ENCODE measurements at places on chromosomes 1 and 21. TPM values are rescaled to one million over a fixed set of nuclear protein-coding genes. Genes with fewer than 3 reads are reported as not detected.

Gene APCS
- polyA plus RNA-seq, result 1.5 TPM

Gene GBP4
- 11.0 TPM for polyA plus RNA-seq

Gene TSPAN2
- 14.6 TPM for polyA plus RNA-seq

Gene TAS1R3
- polyA plus RNA-seq, result 0.15 TPM

Gene BRINP2
- polyA plus RNA-seq, result not detected

Gene SLC44A5
- 5.0 TPM for polyA plus RNA-seq

GRCh38 chr1:209850342-209850979 is 22.7 kb downstream of the UTP25 start:
- peak; percentile 39 for DNase-seq
- peaks cover 3% of the 10 kb centered on the region for H3K36me3 ChIP-seq
- H3K27ac ChIP-seq, result no peak overlapping the region

Gene AIRE
- polyA plus RNA-seq, result 0.09 TPM

- H3K4me1 ChIP-seq, result no peaks in the 10 kb centered on the region
- H3K27ac ChIP-seq, result no peak overlapping the region
- H3K4me3 ChIP-seq, result no peak overlapping the region
Observed at GRCh38 chr1:245971711-245972085, 535.4 kb downstream of the SMYD3 start.

Gene GUCA2A
- not detected for polyA plus RNA-seq

DNA sequence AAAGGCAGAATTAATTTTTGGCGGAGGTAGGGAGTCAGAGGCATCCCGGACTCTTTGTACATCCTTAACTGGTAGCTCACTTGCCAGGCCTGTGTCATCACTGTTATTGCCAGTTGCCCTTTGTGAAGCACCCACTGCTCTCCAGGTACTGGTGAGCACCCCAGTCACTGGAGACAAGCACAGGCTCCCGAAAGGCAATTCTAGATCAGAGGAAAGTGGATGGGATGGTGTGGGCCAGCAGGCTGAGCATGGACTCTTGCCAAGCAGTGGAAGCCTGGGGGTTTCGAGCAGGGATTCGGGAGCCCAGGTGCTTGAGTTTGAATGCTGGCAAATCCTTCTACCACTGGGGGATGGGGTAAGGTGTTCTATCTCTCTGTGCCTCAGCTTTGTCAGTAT is 551.1 kb downstream of the MATN1 start:
- no peaks in the 10 kb centered on the region for H3K27me3 ChIP-seq
- H3K4me1 ChIP-seq, result no peaks in the 10 kb centered on the region
- H3K4me3 ChIP-seq, result no peak overlapping the region
- no peaks in the 10 kb centered on the region for H3K36me3 ChIP-seq
- no peak for DNase-seq

Gene COG2
- 17.9 TPM for polyA plus RNA-seq

Gene KRTAP19-1
- polyA plus RNA-seq, result not detected

Gene COL18A1
- polyA plus RNA-seq, result 150 TPM

GRCh38 chr21:28974531-28975227 is 18.0 kb downstream of the LTN1 start:
- H3K4me1 ChIP-seq, result no peaks in the 10 kb centered on the region
- no peaks in the 10 kb centered on the region for H3K27me3 ChIP-seq
- no peak overlapping the region for H3K4me3 ChIP-seq
- peaks cover 16% of the 10 kb centered on the region for H3K36me3 ChIP-seq

- H3K27me3 ChIP-seq, result no peaks in the 10 kb centered on the region
- H3K27ac ChIP-seq, result no peak overlapping the region
- no peak overlapping the region for H3K4me3 ChIP-seq
Observed at GRCh38 chr1:40818264-40818961, 34.8 kb downstream of the KCNQ4 start.

Gene KRTAP12-2
- not detected for polyA plus RNA-seq

DNA sequence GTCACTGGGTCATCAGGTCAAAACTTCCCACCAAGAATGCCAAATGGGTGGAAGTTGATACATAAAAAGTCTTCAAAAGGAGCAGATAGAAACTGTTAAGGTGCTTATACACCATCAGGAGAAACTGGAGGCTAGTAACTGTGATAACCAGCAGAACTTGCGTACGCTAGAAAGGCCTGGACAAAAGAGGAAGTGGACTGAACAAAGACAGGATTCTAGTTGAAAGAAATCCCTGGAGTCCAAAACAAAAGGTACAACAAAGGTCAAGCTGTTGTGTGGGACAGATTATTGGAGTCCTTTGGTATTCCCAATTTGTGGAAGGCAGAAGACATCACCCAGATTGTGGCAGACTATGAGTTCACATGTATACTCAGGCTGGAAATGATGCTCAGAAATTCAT is 215.8 kb upstream of the PBX1 start:
- H3K4me3 ChIP-seq, result no peak overlapping the region
- no peaks in the 10 kb centered on the region for H3K4me1 ChIP-seq
- H3K27ac ChIP-seq, result no peak overlapping the region
- H3K36me3 ChIP-seq, result no peaks in the 10 kb centered on the region
- no peak for DNase-seq

GRCh38 chr1:106435269-106435668 is 621.2 kb upstream of the PRMT6 start:
- no peak overlapping the region for H3K27ac ChIP-seq
- H3K27me3 ChIP-seq, result no peaks in the 10 kb centered on the region
- no peak overlapping the region for H3K4me3 ChIP-seq
- no peaks in the 10 kb centered on the region for H3K36me3 ChIP-seq
- H3K4me1 ChIP-seq, result no peaks in the 10 kb centered on the region

- no peak for DNase-seq
- no peaks in the 10 kb centered on the region for H3K4me1 ChIP-seq
- H3K36me3 ChIP-seq, result no peaks in the 10 kb centered on the region
- no peaks in the 10 kb centered on the region for H3K27me3 ChIP-seq
Observed at GRCh38 chr1:214003233-214003632, 15.5 kb downstream of the PROX1 start.

GRCh38 chr1:196148367-196148970 is 459.8 kb downstream of the KCNT2 start:
- no peaks in the 10 kb centered on the region for H3K36me3 ChIP-seq
- H3K4me3 ChIP-seq, result no peak overlapping the region
- no peaks in the 10 kb centered on the region for H3K4me1 ChIP-seq
- no peaks in the 10 kb centered on the region for H3K27me3 ChIP-seq
- no peak overlapping the region for H3K27ac ChIP-seq

DNA sequence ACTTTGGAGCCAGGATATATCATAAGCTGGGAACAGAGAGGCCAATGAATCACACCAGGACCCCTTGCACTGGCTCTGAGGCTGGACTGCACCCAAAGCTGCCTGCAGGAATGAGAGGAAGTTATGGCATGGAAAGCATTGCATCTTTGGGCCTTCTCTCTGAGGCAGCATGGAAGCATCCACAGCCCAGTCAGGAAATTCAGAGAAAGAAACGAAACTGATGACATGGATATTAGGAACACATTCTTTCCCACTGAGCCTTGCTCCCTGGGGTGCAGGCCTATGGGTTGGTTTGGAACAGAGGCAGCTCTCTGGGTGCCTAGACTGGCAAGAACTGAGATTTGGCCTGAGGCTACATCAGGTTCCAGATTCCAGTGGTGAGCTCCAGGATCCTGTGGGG is 98.6 kb downstream of the NGF start:
- no peaks in the 10 kb centered on the region for H3K4me1 ChIP-seq
- H3K4me3 ChIP-seq, result no peak overlapping the region
- DNase-seq, result no peak
- no peaks in the 10 kb centered on the region for H3K27me3 ChIP-seq
- H3K27ac ChIP-seq, result no peak overlapping the region

GRCh38 chr21:42671778-42672593 is 18.6 kb downstream of the PDE9A start:
- H3K27ac ChIP-seq, result no peak overlapping the region
- DNase-seq, result no peak
- peaks cover 9% of the 10 kb centered on the region for H3K36me3 ChIP-seq
- H3K27me3 ChIP-seq, result no peaks in the 10 kb centered on the region
- peaks cover 13% of the 10 kb centered on the region for H3K4me1 ChIP-seq

DNA sequence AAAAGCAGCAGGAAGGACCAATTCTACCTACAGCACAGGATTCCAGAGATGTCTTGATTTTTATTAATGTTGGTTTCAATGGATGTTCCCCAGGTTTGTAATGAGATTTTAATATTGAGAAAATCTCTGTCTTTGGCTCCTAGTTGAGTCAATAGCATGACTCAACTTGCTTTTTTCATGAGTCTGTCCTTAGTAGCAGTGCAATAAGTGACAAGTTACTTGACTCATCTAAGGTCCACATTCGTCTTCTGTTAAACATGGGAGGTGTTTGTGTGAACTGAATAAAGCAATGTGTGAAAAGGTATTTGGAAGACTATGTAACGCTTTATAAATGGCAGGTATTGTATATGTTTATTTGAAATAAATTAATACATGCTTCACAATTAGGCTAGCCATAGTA is 645.0 kb upstream of the PTBP2 start:
- DNase-seq, result no peak
- H3K36me3 ChIP-seq, result no peaks in the 10 kb centered on the region
- no peaks in the 10 kb centered on the region for H3K4me1 ChIP-seq
- no peak overlapping the region for H3K4me3 ChIP-seq
- no peak overlapping the region for H3K27ac ChIP-seq

Gene EPHA10
- not detected for polyA plus RNA-seq

All from kidney (tissue), 22 donors.